ENCODE measurements at places on chromosomes 6 and 20.

DNA sequence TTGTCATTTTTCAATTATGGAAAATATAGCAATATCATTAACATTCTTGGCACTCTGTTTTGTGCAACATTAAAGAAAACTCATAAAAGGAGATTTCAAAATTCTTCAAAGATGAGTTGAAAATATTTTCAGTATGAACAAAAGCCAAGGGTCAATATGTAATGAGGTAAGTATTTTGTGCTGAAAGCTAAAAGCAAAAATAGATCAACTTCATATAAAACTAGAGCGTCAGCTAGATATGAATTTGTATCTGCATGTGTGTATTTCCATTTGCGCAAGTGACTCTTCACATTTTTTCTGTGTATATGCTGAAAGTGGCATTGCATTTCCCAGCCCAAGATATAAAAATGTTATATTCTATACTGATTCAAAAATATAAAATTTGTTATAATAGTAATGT, 492.1 kb upstream of the EYS start:
- no peak for DNase-seq

- DNase-seq, result no peak
Measured at GRCh38 chr6:71299541-71300470, 11.2 kb downstream of the OGFRL1 start.

DNA sequence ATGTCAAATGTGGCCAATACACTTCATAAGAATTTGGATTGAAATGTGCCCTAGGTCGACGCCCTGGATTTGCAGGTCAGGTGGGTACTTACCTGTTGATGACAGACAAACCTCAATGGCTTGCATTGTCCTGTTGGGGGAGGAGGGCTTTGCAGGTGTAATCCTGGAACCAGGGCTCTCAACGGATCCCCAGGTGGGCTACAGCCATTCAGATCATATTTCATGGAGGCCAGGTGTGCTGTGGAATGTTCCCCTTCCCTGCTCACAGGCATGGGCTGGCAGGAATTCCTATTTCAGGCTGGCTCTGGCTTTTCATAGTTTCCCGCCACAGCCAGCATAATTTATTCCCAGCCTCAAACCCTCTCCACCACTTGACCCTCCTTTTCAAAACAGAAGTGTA, 254.7 kb downstream of the SMOC2 start:
- no peak for DNase-seq

DNA sequence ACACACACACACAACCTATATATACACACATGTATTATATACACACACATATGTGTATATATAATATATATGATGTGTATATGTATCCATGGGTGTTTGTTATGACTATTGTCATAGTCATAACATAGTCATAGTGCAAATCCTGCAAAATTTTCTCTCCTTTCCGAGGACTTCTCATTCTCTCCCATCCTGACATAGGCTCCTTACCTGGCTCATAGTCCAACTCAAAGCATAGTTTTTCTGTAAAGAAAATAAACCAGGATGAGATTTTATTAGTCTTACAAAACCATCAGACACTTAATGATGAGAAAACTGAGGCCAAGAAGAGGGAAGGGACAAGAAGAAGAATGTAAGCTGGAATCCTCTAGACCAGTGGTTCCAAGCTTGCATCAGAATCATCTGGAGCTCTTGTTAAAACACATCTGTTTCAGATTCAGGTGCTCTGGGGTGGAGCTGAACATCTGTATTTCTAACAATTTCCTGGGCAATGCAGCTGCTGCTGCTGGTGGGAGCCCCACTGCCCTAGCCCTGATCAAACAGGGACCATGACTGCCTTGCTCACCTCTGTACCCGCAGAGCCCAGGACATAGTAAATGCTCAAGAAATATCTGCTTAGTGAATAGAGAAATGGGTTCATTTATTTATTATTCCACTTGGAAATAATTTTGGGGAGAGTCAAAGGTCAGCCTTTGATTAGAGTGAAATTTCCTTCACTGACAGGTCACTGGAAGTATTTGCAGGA, 5.3 kb downstream of the TRIM10 start:
- no peak for DNase-seq

- no peak for DNase-seq
Measured at GRCh38 chr6:20533746-20534294, 437 bp upstream of the CDKAL1 start.

- DNase-seq, result no peak
Measured at GRCh38 chr6:134046054-134046453, 6.4 kb downstream of the SLC2A12 start.

DNA sequence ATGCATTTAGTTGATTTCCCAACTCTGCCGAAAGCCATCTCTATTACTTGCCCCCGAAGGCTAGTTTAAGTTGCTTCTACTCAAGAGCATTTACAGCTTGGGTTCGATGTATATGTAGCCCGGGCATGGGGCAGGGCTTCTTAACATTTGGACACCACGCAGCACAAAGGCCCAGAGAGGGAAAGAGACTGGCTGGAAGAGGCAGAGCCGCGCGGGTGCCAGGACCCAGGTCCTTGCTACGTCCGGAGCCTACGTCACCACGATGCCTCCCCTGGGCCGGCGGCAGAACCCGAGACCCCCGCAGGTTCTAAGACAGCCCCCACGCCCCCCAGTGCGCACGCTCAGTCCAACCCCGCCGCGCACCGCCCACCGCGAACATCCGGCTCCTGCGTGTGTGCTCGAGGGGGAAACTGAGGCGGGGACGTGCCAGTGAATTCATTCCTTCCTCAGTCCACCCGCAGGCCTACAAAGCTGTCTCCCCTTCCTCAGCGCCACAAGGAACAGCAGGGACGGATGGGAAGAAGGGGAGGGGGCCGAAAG, 367 bp upstream of the PCIF1 start:
- peak; percentile 63 for DNase-seq

GRCh38 chr6:31225735-31226134, 46.2 kb downstream of the HLA-C start:
- DNase-seq, result no peak

- no peak for DNase-seq
Measured at GRCh38 chr20:50320901-50321796, 130.5 kb downstream of the CEBPB start.

DNA sequence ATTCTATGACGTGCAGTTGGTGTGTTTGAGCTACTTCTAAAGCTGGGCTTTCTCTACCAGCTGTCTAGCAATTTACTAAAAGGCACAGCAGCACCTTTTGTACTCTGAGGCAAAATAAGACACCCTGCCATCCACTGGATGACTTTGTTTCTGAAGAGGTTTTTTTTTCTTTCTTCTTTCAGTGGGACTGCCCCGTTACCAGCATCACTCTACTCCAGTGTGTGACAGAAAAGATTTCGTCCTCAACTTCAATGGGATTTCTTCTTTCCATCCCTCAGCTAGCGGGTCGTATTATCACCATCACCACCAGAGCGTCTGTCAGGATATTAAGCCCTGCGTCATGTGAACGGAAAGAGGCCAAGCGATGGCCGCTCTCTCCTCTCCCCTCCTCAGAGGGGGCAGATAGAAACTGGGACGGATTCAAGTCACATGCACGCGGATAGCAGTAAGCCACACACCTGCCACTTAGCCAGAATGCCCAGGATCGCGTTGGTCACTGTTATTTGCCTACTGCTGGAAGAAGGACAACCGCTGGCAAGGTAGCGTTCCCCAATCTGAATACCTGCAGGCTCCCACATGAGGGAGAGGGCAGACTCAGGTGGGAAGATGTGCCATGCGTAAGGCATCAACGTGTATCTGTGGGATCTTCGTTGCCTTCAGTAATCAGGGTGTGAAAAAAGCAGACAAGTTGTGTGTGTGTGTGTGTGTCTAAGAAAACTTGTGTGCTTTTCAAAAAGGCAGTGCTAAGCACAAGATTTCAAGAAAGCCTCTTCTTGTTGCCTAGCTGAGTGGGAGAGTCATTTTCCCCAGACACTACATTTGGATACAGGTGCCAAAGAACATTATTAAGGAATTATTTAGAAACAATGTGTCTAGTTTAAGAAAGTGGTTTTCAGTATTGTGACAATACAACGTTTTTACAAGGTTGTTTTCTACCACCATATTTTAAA, 5.4 kb downstream of the FOXF2 start:
- no peak for DNase-seq

- no peak for DNase-seq
Measured at GRCh38 chr20:57780398-57780797, 70.6 kb upstream of the PMEPA1 start.

GRCh38 chr6:122567034-122567433, 43.2 kb upstream of the PKIB start:
- no peak for DNase-seq

- no peak for DNase-seq
Measured at GRCh38 chr6:6579281-6579680, 9.2 kb upstream of the LY86 start.

GRCh38 chr6:105880030-105880492, 206.1 kb upstream of the PRDM1 start:
- no peak for DNase-seq

DNA sequence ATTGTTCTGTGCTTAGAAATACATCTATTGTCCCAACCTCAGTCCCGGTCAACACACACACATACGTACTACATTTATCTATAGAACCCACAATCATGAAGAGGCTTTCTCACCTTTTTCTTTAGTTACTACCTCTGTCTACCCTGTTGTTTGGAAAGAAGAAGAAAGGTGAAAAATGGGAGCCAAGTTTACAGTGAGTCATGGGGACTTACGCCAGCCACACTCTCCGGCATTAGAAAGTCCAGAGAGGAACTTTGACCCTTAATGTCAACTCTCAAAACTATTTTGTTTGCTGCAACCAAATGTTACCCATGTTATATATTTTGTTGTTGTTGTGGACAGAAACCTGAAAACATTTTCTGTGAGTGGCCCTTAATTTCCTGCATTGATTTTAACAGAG, 259.1 kb downstream of the ZFAND3 start:
- no peak for DNase-seq

DNA sequence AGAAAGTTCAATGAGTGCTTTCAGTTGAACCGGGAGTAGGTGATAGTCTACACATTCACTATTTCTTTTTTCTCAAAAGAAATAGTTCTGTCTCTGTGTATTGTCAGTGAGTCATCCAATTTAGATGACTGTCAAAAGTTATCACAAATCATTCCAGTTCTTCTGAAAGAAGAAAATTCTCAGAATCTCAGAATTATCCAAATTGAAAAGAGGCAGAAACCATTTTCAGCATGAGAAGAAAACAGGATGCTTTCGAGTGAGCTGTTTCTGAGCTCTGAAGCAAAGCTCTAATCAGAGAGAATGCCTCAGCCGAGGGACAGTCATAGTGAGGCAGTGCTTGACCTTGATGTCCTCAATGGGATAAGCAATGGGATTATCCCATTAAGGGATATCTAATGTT, 97.9 kb downstream of the HUS1B start:
- no peak for DNase-seq

- no peak for DNase-seq
Measured at GRCh38 chr20:42155586-42155985, 537.4 kb upstream of the CHD6 start.

DNA sequence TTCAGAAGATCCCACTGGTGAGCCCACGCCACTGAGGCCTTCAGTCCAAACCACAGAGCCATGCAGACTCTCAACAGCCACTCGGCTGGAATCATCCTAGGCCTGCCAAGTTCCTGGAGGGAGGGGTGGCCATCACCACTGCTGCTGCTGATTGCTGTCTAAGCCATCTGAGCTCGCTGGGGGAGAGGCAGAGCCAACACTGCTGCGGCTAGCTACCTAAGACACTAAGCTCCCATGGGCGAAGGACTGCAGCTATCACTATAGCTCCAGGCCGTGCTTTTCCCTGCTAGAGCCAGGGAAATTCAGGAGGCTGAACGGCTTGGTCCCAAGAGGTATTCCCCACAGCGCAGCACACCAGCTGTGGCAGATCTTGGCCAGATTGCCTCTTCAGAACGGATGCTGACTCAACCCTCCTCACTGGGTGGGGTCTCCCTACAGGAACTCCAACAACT, 73.6 kb downstream of the TBC1D32 start:
- no peak for DNase-seq

DNA sequence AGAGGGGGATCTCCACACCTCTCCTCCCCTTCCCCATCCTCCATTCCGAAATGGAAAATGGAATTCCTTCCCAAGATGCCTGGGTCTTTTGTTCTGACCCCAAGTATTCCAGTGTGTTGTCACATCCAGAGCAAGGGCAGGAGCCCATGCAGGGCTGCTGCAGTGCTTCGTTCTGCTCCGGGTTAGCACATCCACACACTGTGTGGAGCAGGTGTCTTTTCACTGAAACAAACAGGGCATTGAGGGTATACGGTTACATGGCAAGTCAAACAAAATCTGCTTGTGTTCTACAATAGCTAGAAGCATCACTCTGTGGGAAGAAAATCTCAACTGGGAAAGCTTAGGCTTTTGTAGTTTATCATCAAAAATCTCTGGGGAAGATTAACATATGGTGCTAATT, 56.9 kb downstream of the LYRM2 start:
- DNase-seq, result no peak

DNA sequence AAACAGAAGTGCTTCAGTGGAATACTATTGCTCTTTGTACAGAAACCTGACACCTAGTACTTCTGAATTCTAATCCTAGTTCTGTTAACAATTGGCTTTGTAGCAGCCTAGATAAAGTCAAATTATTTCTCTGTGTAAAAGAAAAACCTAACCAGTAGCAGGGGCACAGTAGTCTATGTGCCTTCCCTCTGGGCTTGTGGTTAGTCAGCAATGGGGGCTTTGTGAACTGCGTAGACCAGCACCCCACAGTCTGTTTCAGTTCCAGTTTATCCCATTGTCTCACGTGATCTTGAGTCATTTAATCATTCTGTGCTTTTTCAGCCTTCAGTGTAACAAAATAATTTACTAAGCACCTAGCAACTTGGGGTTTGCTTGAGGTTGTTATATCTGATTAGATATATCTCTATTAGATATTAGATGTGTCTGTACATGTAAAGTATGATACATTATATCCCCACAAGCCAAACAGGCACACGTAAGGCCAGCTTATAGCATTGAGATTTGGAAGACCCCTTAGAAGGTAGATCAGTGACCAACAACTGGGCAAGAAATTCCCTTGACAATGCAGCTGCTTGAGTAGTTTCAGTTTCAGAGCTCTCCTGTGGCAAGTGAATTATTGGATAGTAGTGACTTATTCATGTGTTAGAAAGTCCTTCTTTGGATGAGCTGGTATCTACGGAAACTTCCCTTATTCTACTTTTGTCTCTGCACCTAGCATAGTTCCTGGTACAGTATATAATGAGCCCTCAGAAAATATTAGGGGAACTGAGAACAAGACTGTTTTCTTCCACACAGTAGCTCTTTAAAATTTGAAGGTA, 27.9 kb upstream of the CCR6 start:
- peak; percentile 69 for DNase-seq

GRCh38 chr6:13364842-13365241, 36.5 kb upstream of the TBC1D7 start:
- DNase-seq, result no peak

Measured in GM20000 (cell line).